CD4-positive, alpha-beta T cell treated with Interleukin-4 for 4 hours (primary cell): ENCODE measurements at places on chromosomes 1 and 21.

- no peak for DNase-seq
Measured at GRCh38 chr1:159274631-159275030, 27.5 kb upstream of the FCER1A start.

DNA sequence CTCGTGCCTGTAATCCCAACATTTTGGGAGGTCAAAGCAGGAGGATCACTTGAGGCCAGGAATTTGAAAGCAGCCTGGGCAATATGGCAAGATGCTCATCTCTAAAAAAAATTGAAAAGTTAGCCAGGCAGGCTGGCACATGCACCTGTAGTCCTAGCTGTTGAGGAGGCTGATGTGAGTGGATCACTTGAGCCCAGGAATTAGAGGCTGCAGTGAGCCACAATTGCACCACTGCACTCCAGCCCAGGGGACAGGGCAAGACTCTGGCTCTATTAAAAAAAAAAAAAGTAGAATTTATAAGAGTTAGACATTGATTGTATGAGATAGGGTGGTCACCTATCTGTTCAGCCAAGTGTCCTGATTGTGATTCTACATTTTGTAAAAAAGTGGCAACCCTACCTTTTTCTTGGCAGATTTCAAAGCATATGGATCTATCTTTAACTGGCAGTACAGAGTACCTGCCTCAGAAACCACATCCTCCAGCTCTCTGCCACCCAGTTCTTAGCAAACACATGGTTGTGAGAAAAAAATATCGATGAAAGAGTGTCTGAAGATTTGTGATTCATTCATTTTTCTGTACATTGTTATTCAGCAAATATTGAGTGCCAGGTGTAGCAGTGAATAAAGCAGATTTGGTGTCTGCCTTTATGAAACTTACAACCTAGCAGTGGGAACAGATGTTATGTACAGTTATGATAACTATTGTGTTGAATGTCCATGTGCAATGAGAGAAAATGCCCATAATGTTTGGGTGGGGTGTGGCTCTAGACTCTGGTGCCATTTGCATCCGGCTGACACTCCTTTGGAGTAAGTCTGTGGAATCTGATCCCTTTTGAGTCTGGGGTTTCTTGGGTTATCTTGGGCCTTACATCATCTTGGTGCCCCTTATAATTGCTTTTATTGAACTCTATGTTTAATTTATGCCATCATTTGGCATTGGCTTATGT lies 82.5 kb downstream of the ST3GAL3 start:
- DNase-seq = peak; percentile 10

- no peak for DNase-seq
Measured at GRCh38 chr1:15236321-15236721, 10.7 kb upstream of the FHAD1 start.

DNA sequence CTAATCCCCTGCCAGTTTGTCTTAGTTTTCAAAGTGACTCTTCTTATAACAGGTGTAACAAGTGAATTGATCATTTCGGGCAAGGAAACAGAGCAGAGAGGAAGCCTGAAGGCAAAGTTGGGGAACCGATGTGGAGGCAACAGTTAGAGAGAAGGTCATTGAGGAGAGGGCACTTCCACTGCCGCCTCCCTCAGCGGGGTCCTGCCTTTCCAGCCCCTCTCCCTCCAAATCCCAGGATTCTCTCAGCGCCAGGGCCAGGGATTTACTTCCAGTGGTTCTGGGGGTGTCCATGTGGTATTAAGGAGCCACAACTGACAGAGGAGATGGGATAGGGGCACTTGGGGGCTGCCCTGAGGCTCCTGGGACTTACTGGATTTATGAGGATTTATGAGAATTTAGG lies 39.7 kb upstream of the PDE9A start:
- no peak for DNase-seq

DNA sequence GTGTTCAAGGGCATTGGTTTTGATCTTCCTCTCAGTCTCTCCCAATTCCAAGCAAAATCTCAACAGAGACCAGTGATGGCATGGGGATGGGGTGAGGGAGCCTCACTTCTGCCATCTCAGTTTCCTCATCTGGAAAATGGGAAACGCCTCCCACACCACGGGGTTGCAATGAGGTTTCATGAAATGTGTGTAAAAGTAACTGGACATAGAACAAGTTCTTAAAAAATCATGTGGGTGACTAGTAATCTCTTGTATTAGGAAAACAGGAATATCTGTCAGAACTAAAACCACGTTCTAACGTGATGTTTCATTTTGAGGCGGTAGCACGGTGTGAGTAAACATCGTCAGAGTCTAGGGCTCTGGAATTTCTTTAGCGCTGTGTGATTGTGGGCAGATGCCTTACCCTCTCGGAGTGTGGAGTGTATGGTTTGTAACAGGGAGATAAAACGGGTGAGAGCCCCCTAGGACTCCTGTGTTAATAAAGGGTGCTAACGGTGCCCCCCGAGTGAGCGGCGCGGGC lies 55.5 kb upstream of the DNAJC6 start:
- DNase-seq = no peak

DNA sequence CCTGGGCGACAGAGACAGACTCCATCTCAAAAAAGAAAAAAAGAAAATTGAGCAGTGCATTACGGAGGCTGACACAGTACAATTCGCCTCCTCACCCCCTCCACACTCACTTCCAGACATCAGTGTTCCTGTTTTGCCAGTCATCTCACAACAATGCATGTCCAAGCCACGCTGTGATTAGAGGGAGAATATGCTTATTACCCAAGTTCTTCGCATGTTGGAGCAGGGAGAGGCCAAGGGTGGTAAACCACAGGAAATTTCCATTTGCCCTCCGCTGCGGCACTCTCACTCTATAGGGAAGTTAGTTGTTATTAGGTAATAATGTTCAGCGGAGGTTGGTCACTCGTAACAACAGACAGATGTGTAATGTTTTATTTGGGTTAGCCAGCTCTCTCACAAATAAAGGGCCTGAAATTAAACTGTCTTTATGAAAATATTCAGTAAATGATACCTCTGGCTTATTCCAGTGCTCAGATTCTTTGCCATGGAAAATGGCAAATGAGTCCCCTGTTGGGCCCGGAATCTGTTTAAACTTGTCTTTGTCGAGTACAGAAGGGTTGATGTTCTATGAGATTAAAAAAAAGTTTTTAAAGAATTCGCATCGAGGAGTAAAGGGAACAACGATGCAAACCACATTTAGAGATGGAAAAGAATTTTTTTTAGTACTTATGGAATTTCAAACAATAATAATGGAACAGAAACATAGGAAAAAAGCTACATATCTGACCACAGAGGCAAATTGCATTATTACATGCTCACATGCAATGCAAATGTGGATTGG lies 33.1 kb downstream of the KCNJ15 start:
- peak; percentile 14 for DNase-seq
